ENCODE measurements at places on chromosomes 6 and 20. TPM values are rescaled to one million over a fixed set of nuclear protein-coding genes. Genes with fewer than 3 reads are reported as not detected.

GRM4 gene
- 0.12 TPM for total RNA-seq

TSPO2 gene
- total RNA-seq, result not detected

PHACTR1 gene
- total RNA-seq, result 48.4 TPM

ROMO1 gene
- total RNA-seq, result 98.6 TPM

ATP6V1G2 gene
- total RNA-seq, result 0.28 TPM

PHACTR3 gene
- total RNA-seq, result 12.0 TPM

PLN gene
- 12.3 TPM for total RNA-seq

LZTS3 gene
- 18.6 TPM for total RNA-seq

FOXS1 gene
- total RNA-seq, result 2.7 TPM

STX7 gene
- total RNA-seq, result 61.2 TPM

PDRG1 gene
- total RNA-seq, result 6.3 TPM

SLC22A23 gene
- total RNA-seq, result 33.6 TPM

GSTA2 gene
- 2.7 TPM for total RNA-seq

CD83 gene
- total RNA-seq, result 21.3 TPM

ADGRF4 gene
- total RNA-seq, result 0.28 TPM

ID4 gene
- 42.3 TPM for total RNA-seq

VGLL2 gene
- total RNA-seq, result not detected

CST9 gene
- not detected for total RNA-seq

OOEP gene
- total RNA-seq, result 0.98 TPM

HLA-DOB gene
- 1.4 TPM for total RNA-seq

HLA-DMB gene
- 76.7 TPM for total RNA-seq

RSPO4 gene
- total RNA-seq, result 7.4 TPM

F13A1 gene
- 31.1 TPM for total RNA-seq

PABPC1L gene
- total RNA-seq, result 34.5 TPM

CTAGE9 gene
- total RNA-seq, result not detected

ANKRD60 gene
- not detected for total RNA-seq

TUBB1 gene
- total RNA-seq, result 0.64 TPM

PRICKLE4 gene
- total RNA-seq, result 6.9 TPM

CD93 gene
- total RNA-seq, result 239 TPM

ISM1 gene
- 13.6 TPM for total RNA-seq

BPIFB2 gene
- 2.3 TPM for total RNA-seq

FAXC gene
- 5.9 TPM for total RNA-seq

SLC22A3 gene
- 30.9 TPM for total RNA-seq

MYO6 gene
- 100 TPM for total RNA-seq

SNAP25 gene
- total RNA-seq, result 0.95 TPM

MATN4 gene
- 0.46 TPM for total RNA-seq

PRR18 gene
- total RNA-seq, result 2.9 TPM

TINAG gene
- total RNA-seq, result not detected

RIPOR3 gene
- total RNA-seq, result 7.9 TPM

GNMT gene
- 1.0 TPM for total RNA-seq
